GM04504 (cell line): ENCODE measurements at places on chromosomes 6 and 20.

DNA sequence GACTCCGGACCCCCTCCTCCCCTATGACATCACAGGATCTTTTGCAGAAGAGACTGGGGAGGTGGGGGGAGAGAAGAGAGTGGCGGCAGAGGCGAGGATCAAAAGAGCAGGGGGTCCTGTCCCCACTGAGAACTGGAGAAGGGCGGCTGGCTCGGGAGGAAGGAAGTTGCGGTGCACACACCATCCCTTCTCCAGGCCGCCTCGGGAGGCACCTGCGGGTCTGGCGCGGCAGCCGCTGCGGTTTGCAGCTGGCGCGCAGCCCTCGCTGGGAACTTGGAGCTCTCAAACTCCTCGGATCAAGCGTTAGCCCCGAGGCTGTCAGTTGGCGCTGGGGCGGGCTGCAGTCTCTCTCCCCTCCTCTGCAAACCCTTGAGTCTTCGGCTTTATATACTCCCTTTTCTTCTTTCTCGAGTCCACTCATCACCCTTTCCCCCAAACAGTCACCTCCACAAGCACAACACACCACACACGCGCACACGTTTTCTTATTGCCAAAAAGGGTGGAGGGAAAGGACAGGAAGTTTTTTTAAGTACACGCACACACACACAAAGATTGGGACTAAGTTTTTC lies 180.7 kb downstream of the TBXT start:
- DNase-seq, result no peak

- no peak for DNase-seq
Observed at GRCh38 chr6:128491610-128492206, 28.7 kb downstream of the PTPRK start.

DNA sequence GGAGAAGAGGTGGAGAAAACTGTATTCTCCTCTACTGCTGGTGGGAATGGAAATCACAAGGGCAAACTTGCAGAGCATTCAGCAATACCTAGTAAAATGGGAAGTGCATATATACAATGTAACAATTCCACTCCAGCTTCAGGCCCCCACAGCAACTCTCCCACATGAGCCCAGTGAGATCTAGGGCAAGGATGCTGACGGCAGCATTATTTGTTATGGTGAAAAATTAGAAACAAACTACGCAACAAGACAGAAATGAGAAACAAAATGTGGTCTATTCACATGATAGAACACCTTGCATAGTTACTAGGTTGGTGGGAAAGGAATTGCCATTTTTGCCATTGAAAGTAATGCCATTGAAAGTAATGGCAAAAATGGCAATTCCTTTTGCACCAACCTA lies 98.9 kb upstream of the SRSF6 start:
- DNase-seq, result no peak

- DNase-seq, result no peak
Observed at GRCh38 chr20:21548390-21549035, 34.6 kb upstream of the NKX2-2 start.

GRCh38 chr6:160239929-160240690 lies 18.5 kb downstream of the SLC22A2 start:
- no peak for DNase-seq

DNA sequence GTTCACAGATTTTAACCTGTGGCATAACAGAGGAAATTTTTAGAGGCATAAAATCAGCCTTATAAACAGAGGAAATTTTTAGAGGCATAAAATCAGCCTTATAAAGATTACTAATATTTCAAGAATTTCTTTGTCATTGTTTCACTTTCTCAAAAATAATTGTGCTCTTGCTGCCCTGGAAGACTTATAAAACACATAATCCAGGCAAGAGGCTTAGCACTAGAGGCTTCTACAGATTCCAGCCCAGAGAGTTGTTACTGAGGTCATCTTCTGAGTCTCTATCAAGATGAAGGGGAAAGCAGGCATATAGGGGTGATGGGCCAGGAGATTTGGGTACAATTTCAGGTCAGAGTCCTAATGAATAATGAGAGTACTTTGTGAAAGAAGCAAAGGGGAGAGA lies 85.7 kb downstream of the RFPL4B start:
- no peak for DNase-seq

DNA sequence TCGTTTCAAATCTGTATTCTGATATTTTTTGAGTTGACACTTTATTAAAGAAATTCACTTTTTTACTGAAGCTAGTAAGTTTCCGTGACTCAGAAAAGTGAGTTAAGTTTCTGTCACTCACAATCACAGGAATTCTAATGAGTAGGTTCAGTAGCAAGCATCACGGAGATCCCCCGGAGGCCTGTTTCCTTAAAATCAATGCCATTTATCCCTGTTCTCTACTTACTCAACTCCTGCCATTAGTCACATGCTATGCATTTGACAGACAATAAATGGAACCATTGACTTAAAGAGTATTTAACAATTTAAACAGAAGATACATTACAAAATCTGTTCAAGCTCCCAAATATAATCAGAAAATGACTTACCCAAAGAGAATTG lies 9.1 kb downstream of the SLC18B1 start:
- no peak for DNase-seq

DNA sequence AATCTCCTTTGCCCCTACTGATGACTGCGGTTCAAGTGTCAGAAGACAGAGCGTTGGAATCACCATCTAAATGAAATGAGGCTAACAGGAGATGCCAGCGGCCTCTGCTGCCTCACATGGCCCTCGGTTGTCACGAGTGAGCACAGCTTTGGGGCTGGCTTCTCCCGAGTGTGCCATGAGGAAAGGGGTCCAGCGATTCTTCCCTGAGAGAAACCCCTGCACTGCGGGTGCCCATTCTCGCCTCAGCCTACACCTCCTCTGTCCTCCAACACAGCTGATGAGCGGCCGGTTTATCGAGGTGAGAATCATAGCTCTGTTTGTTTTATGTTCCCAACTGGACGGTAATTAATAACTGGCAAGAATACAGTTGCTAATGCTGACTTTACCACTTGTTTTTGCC lies 144.7 kb upstream of the RPS6KA2 start:
- no peak for DNase-seq

DNA sequence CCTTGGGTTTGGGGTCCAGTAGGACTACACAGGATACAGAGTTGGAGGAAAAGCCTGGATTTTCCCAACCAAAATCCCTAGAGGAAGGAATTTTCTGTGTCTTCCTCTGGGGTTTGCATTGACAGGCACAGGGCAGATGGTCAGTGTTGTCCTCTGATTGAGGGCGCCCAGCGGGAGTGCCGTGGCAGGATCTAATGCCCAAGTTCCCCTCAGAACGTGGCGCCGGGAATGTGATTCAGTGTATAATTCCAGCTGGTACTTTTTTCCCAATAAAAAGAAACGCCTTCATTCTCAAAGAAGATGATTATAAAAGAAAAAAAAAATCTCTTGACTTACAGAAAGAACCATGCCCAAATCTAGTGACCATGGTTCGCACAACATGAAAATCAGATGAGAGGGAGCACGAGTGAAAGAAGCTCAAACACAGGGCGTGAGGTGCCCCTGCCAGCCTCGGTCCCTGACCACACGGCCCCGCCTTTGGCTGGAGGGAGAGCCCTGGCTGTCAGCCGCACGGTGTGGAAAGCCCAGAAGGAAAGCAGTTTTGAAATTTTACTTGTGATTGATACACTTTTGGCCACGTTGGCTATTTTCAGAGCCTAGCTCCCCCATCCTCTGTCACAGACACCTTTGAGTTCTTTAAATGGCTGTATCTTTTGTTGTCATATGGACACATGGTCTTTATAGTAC lies 31.6 kb downstream of the VEGFA start:
- no peak for DNase-seq

DNA sequence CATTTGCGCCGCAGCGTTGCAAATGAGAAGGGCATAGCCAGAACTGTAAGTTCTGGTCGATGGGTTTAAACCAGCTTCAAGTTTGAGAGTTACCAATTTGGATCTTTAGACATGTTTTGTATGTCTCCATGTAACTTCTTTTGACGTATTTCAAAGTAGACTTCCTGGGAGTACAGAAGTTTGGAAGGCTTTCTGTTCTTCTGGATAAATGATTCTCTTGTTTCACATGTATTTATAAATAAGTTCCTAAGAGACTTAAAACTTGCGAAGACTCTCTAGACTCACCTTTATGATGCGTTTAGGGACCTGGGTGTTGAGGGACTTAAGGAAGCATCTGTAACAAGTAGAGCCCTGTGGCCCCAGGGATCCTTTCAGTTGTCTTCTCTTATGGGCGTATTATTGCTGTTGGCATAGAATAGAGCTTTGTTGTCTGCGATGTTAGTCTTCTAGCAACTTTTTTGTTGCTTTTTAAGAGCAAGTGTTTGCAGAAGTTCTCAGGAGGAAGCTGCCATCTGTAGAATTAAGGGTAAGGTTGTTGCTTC lies 1.3 kb downstream of the CDYL start:
- no peak for DNase-seq

GRCh38 chr6:116205281-116205680 lies 48.6 kb downstream of the TSPYL4 start:
- DNase-seq, result no peak

DNA sequence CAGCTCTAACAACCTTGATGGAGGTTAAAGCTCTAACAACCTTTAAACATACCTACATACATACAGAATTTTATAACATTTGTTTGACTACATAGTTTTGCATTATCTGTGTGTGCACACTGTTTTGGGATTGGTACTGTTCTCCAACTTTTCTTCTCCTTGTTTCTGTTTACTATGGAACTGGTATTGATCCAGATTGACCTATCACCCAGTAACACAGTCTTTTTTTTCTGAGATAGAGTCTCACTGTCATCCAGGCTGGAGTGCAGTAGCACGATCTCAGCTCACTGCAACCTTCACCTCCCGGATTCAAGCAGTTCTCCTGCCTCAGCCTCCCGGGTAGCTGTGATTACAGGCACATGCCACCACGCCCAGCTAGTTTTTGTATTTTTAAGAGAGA lies 16.7 kb upstream of the SUMO4 start:
- DNase-seq, result no peak

GRCh38 chr20:47490795-47491194 lies 10.9 kb upstream of the NCOA3 start:
- DNase-seq, result no peak

DNA sequence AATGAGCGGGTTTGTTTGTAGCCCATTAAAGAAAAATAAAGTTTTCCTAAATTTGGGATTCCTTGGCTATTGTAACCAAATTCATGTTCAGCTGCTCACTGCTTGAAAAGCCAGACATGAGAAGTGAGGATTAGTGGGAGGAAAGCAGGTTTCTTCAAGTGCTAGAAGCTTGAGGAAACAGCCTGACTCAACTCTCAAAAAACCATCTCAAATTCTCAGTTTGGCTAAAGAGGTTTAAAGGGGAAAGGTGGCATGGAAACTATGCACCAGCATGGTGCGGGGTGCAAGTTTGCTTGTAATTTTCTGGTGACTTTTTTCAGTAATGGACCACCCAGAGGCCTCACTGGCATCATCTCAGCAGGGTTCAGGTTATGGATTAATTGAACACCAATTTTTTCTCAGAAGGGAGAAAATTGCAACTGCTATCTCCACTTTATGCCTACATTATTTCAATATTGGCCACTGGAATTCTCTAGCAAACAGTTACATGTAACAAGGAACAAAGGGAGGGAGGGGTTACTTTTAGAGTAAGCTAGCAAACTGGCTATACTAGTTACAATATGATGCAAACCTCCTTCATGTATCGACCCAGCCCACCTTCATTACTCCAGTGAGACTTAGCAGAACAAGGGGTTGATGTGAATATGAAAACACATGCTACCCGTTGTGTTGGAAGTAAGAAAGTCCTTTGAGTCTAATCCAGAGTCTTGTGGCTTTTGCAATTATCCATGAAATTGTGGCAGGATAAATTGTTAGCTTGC lies 85.0 kb upstream of the IFNGR1 start:
- no peak for DNase-seq

GRCh38 chr6:107221519-107221918 lies 106.2 kb upstream of the BEND3 start:
- DNase-seq, result no peak

- DNase-seq, result no peak
Observed at GRCh38 chr6:38169221-38169976, 349.9 kb downstream of the ZFAND3 start.

GRCh38 chr6:37285861-37286311 lies 27.9 kb upstream of the TMEM217 start:
- DNase-seq, result no peak

- DNase-seq, result no peak
Observed at GRCh38 chr6:119799596-119800509, 450.3 kb upstream of the MAN1A1 start.

- DNase-seq, result no peak
Observed at GRCh38 chr6:112253841-112254816, at the start of gene LAMA4. Gene LAMA4 (minus strand): TSS chr6:112254567. CDS start chr6:112254150, 417 bp downstream.

DNA sequence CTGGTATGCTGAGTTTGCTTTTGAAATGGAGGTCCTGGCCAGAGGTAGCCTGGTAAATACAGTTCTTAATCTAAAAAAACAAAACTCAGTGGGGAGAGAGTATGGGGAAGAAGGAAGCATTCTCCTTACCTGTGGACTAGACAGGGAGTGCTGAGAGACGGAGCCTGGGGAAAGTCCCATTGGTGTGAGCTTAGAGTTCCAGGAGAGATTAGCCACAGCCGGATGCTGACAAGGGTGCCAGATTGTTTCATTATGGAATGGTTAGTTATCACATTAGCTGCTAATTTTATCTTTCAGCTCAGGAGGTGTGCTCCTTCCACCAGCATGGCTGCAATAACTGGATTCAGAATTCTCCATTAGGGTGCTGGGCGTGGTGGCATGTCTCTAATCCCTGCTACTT lies 75.9 kb downstream of the RREB1 start:
- DNase-seq, result no peak

GRCh38 chr20:34559311-34560140 lies 1.0 kb downstream of the MAP1LC3A start:
- DNase-seq, result no peak

- no peak for DNase-seq
Observed at GRCh38 chr6:81876971-81877370, 124.5 kb upstream of the TENT5A start.

- DNase-seq, result no peak
Observed at GRCh38 chr6:167210375-167211294, 52.9 kb upstream of the GPR31 start.

DNA sequence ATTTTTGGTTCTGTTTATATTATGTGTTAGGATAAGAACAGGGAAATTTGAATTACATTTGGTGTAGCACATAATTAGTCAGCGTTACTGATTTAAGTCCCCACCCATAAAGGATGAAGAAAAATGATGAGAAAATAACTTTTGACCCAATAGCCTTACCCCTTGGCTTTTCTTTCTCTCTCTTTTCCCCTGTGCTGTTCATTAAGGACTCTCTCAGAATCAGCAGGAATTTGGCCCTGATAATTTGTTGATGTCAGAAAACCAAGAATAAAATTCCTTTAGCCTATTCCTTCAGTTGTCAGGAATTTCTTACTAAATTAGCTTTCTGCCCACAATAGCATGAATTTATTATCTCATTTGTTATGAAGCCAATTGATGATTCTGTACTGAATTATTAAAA lies 18.5 kb downstream of the PLCB1 start:
- no peak for DNase-seq

- peak; percentile 74 for DNase-seq
Observed at GRCh38 chr6:3585320-3585935, 128.6 kb upstream of the SLC22A23 start.

- no peak for DNase-seq
Observed at GRCh38 chr6:21084656-21085055, 508.9 kb upstream of the SOX4 start.

DNA sequence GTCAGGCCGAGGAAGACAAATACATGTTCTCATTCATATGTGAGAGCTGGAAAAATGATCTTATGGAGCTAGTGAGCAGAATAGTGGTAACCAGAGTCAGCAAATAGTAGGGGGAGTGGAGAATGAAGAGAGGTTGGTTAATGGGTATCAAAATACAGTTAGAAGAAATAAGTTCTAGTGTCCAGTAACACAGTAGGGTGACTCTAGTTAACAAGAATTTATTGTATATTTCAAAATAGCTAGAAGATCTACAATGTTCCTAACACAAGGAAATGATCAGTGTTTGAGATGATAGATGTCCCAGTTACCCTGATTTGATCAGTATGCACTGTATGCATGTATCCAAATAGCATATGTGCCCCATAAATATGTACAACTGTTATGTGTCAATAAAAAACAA lies 128.4 kb downstream of the BCKDHB start:
- DNase-seq, result no peak
